Left ventricle myocardium inferior (tissue), 1 donor: ENCODE measurements at places on chromosomes 5 and 9. TPM values are rescaled to one million over a fixed set of nuclear protein-coding genes. Genes with fewer than 3 reads are reported as not detected.

UNC5A gene
- not detected for total RNA-seq

IL7R gene
- 0.66 TPM for total RNA-seq

DNA sequence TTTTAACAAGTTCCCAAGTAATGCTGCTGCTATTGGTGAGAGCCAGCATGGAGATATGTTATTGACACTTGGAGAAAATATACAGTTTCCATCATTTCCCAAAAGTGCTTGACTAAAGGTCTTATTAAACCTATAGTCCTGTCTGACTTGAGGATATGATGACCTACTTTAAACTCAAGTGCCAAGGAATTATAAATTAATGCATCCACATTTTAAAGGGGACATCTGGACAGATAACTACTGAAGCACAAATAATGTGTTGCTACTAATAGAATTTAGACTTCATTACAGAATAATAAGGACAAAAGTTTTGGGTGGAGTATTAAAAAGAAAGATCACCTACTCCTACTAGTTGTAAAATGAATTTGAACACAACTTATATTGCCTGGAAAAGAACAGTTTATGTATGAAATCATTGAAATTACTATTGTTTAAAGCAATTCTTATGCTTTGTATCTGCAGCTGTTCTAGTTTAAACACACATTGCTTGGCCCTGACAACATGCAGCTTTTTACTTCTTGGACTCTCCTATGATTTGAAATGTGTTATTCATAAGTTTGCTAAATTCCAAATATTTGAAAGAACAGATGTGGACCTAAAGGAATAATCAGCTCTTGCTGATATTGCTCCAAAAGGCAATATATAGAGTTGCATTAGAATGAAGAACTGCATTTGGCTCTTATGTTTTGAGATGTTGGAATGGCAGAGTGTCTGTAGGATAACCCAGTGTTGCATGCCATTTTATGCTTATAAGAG, 73.4 kb downstream of the SGCD start:
- no peak overlapping the region for H3K4me3 ChIP-seq
- H3K4me1 ChIP-seq, result peaks cover 60% of the 10 kb centered on the region
- no peak overlapping the region for H3K27ac ChIP-seq
- no peaks in the 10 kb centered on the region for H3K27me3 ChIP-seq

- peaks cover 38% of the 10 kb centered on the region for H3K4me1 ChIP-seq
Measured at GRCh38 chr5:91128604-91129003, 254.5 kb downstream of the ARRDC3 start.
